ENCODE measurements at places on chromosomes 11 and 22.
A peak's percentile ranks its signal among the peaks of the same experiment; 100 is the strongest.

DNA sequence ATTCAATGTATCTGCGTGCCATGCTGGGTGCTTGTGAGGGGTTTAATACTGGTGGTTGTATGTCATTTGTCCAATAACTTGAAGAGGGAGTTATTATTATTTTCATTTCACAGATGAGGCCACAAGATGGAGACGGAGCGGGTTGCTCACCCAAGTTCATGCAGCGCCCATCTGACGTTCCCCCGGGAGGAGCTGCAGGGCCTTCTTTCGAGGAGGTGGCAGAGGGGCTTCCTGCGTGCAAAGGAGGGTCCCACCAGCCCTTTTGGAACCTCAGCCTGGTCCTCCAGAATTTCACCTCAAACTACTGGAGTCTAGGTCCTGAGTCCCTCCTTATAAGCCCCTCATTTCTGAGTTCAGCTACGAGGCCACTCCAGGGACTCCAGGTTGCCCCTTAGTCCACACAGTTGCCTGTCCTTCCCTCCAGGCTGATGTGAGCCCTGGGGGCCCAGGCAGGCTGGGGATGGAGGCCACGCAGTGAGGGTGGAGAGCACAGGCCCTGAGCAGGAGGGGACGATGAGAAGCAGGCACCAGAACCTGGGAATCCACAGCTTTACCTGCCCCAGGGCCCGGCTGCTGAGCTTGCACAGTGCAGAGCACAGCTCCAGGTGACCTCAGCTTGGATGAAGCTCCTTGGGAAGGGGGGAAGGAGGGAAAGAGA is 2.9 kb upstream of the VSIG10L2 start:
- no peak for DNase-seq

GRCh38 chr11:36500315-36500721 is 9.8 kb downstream of the TRAF6 start:
- DNase-seq: no peak

DNA sequence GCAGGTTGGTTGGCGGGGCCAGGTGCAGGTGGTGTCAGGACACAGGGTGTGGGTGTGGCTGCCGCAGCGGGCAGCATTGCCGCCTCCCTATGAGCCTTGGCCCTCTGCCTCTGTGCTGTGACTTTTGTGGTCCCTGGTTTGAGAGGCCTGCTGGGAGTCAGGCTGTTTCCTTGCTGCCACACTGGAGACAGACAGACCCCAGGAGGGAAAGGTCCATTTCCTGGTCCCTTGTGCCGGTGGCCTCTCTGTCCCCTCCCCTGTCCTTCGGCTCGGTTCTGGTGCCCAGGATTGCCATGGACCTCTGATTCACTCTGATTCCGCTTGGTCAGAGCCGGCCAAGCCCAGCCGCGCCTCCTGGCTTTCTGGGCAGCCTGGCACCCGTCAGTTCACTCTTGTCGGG is 196.9 kb downstream of the TBC1D22A start:
- DNase-seq: no peak

DNA sequence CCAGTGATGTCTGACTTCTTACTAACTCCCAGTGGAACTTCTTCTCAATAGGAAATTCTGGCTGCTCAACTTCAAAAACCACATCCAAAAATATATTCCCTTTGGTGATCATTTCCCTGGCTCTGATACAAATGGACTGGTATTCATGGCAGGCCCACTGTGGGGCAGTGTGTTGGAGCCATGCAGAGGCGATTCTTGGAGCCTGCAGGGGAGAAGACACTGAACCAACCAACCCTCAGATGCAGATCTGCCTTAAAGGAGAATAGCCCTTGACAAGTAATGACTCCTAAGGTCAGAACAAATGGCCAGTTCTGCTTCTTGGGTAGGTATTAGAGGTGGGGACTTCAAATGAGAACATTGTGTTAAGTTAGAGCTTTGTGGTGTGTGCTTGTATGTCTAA is 12.2 kb downstream of the OR4D9 start:
- DNase-seq: no peak

GRCh38 chr11:122270535-122270934 is 154.5 kb upstream of the BLID start:
- no peak for DNase-seq

- DNase-seq: no peak
Observed at GRCh38 chr11:90630176-90630575, 407.3 kb upstream of the CHORDC1 start.

GRCh38 chr11:121029153-121029552 is 5.3 kb downstream of the TBCEL start:
- DNase-seq: no peak

- no peak for DNase-seq
Observed at GRCh38 chr11:35236667-35237003, 97.7 kb downstream of the CD44 start.

DNA sequence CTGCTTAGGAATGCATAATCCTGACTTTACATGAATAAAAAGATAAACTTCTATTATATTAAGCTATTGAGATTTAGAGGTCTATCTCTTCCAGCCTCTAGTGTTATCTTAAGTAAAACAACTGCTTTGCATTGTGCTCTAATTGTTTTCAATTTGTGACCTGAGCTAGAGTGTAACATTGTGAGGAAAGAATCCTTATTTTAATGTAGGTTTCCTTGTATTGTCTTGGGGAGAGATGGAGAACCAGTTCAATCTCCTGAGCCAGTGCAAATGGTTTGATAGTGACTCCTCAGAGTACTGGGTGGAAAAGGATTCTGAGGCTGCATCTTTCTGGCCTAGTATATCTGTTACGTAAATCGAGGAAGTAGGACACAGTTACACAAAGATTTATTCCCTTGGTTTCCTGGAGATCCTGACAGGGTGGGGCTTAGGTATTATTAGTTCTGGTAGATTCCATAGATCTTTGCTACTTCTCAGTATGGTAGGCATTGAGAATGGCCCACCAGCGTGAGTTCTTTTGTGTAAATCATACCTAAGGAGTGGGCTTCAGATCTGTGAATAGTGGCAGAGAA is 683.5 kb upstream of the CCDC179 start:
- DNase-seq: no peak

DNA sequence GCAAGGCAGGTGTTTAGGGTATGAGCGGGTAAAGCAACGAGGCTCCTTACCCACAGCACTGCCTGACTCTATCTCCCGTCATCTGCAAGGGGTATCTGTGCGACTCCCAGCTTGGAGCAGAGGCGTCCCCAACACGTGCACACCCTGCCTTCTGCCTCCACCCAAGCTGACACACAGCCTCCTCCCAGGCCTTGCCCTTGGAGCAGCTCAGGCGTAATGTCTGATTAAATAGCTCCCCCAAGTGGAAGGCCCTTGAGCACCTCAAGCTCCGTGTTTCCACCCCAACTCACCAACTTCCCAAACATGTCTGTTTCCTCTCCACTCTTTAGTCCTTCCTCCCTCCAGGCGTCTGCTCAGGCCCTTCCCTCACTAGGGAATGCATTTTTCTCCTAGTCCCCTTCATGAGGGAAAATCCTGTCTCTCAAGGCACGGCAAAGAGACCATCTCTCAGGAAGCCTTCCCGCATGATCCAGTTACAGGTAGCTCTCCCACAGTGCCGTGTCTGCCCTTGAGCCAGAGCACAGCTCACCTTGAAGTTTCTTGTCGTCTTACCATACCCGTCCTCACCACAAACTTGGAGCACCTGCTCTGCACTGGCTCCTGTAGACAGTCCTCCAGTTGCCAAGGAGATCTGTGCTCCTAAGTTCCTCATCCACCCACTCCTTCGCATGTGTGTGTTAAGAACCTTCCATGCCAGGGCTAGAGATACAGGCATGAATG is 15.8 kb downstream of the CYB5R2 start:
- DNase-seq: no peak

GRCh38 chr11:2885017-2885677 is 428 bp downstream of the CDKN1C start:
- no peak for DNase-seq

- no peak for DNase-seq
Observed at GRCh38 chr11:11442791-11443190, 89.7 kb upstream of the CSNK2A3 start.

DNA sequence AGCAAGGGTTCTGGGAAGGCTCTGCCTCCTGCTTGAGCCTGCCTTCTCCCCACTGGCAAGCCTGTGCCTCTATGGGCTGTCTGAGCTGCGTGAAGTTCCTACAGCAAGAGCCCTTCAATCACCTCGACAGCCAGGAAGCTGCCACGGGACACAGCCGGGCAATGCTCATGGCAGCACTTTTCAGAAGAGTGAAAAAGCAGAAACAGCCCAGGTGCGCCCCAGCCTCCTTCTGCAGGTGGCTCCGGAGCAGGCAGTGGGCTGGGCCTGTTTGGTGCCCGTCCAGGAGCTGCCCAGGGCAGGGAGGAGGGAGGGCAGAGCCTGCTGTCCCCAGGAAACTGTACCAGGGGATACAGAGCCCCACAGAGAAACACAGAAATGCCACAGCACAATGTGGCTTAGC is 24.6 kb upstream of the COMT start:
- no peak for DNase-seq

- no peak for DNase-seq
Observed at GRCh38 chr11:110734790-110735189, 22.6 kb upstream of the ARHGAP20 start.

- DNase-seq: no peak
Observed at GRCh38 chr11:114501901-114502300, 57.8 kb downstream of the NXPE1 start.

DNA sequence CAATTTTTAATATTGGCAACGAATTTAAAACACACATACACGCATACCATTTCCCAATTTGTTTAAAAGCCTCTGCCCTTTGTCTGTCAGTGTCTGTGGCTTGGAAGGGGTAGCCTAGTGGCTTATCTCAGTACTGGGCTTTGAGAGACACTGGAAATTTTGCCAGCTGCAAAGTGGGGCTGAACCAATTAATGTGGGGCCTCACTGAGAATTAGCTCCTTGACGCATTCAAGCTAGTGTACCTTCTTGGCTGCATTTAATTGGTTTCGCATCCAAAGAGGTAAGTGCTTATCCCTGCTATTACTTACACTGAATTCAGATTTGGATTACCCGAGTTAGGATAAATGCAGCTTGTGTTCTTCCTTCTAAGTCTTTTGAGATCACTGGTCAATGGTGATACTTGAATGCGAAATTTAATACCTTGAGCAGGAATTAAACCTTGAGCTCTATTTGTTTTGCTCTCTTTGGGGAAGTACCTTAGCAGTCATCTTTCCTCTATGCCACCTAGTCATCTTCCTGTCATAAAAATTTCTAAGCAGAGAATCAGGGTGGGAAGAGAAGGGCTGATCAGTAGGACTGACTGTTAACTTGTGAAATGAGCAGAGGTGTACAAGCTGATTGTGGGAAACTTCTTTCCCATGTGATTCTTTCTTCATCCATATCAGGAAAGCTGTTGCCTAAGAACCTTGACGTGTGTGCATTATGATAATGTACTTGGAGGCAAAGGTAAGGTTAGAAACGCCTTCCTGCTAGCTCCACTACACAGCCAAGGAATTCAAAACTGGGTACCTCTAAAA is 187.7 kb upstream of the E2F8 start:
- DNase-seq: no peak

GRCh38 chr11:65662799-65663638 is at the start of gene RELA:
Gene RELA (minus strand): TSS chr11:65662916. CDS start chr11:65662832, 84 bp downstream.
- peak; percentile 86 for DNase-seq

GRCh38 chr11:117815262-117815803 is 9.2 kb downstream of the FXYD2 start:
- DNase-seq: peak; percentile 60

- DNase-seq: no peak
Observed at GRCh38 chr22:42621505-42622002, 6.9 kb upstream of the POLDIP3 start.

DNA sequence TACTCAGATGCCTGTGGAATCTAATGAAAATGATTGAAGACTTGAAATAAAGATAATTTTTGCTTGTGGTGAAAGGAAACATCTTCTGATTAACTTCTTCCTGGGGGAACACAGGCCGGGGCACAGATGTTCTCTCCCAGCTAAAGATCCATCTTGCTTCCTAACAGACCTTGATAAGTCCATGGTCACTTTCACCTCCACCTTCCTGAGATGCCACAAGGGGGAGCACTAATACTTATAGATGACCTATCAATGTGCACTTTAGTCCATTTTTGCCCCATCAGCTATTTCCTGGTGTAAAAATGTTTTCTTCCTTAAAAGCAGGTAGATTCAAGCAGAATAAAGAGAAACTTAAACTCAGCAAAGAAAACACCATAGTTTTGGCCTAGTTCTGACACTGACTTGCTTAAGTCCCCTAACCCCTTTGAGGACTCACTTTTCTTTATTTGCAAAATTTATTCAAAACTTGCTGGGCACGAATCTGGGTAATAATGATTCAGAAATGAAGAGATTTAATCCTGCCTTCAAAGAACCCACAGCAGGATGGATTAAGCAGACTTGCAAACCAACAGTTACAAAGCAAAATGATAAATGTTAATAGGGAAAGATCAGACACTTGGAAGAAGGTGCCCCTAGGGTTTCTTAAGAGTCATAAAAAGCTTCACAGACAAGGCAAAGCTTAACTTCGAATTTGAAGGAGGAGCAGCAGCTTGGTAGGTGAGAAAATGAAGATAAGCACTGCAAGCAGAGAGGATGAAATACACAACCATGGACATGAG is 158.7 kb downstream of the RAB38 start:
- peak; percentile 6 for DNase-seq

DNA sequence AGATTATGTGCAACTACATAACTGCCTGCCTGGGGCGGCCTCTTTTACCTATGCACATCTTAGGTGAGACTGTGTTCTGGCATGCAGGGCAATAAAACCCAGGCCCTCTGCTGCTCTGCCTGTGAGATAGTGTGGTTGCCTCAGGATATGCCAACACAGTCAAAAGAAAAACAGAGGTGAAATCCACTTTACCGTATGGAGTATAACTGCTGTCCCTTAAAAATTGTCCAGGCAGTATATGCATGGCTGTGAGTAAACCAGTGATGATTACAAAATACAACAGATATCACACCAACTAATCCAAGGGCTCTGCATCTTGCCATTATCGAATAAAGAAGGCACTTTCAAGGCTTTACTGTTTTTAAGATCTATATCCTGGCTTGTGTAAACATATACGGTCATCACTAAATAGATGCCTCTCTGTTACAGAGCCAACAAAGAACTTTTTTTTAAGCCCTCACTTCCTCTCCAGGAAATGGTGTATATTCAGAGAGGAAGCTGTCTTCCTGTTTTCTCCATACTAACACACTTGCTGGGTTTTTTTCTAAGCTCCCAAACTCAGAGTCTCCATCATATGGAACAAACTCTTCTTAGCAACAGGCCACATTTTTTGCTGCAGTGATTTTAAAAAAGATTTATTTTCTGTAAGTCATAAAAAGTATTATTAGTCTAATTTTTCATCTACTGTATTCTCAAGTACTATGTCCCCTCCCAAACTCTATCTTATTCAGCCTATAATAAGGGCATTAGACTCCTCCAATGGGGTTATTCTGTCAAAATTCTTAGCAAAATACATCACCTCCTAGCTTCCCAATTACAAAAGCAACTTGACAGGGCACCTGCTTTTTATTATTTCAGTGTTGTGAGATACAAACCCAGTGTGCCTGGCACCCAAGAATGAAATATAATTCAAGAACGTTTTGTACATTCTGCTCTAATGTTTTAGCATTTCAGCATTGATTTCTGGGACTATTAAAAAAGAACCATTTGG is 135.2 kb downstream of the MAML2 start:
- no peak for DNase-seq

DNA sequence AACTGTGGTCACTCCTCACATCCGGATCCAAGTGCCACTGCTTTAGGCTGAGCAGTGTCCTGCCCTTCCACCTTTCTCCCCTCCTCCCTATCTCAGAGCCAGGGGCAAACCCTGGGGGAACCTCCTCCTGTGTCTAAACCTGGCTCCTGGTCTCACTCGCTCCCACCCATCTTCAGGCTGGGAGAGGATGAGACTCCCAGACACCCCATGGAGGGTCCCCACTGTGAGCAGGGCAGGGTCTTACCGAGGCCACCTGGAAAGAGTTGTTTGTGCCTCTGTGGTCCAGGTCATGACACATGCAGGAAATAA is 93.6 kb downstream of the PDE2A start:
- no peak for DNase-seq
